GM12864 (cell line): ENCODE measurements at places on chromosomes 7 and 10.

DNA sequence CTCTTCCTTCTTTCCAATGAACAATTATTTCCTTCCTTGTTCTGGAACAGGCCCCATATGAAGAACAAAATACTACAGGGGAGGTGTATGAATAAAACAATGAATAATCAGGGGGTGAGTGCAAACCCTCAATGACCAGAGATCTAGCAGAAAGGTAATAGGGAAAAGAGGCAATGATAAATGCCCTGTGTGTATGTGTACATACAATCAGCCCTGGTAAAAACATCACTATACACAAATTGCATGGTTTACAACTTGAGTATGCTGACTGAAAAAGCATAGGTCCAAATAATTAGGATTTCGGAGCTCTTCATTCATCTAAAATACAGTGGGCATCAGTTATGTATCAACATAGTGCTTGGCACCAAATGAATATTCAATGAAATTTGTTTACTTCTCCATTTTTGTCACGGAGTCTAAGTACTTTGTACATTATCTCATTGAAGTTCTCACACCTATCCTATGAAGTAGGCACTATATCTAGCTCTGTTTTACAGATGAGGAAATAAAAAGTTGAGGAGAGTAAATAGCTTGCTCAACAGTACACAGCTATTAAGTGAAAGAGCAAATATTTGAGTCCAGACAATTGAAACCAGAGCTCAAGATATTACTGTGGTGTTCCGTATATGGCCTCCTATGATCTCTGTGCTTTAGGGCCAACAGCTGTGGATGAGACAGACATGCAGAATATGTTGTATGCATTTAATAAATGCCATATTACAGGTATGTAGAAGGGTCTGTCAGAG is 1065.4 kb downstream of the SORCS3 start:
- no peak for DNase-seq

GRCh38 chr10:58590152-58590840 is 77.6 kb downstream of the BICC1 start:
- DNase-seq, result no peak

DNA sequence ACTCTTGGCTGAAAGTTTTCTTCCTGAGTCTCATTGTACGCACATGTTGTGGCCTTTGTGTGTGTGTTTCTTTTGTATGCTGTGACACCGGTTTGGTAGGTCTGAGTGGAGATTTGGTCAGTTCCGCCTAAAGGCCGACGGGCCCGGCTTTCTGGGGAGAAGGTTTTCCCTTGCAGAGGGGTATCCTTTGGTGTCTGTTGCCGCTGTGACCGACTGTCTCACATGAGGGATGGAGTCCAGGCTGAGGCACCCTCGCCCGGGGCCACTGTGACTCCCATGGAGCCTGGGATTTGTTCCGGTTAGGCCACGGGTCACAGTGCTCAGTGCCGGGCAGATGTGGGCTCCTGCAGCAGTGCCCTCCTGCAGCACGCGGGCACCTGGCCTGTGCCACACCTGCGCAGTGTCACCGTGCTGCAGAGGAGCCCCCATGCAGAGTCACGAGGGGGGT is 19.4 kb downstream of the INPP5A start:
- DNase-seq, result no peak

- DNase-seq, result no peak
These were observed 1.9 kb downstream of the GRID1 start for GRCh38 chr10:86364491-86365345.

GRCh38 chr7:109893231-109893630 is 1197.7 kb upstream of the LRRN3 start:
- DNase-seq, result no peak

DNA sequence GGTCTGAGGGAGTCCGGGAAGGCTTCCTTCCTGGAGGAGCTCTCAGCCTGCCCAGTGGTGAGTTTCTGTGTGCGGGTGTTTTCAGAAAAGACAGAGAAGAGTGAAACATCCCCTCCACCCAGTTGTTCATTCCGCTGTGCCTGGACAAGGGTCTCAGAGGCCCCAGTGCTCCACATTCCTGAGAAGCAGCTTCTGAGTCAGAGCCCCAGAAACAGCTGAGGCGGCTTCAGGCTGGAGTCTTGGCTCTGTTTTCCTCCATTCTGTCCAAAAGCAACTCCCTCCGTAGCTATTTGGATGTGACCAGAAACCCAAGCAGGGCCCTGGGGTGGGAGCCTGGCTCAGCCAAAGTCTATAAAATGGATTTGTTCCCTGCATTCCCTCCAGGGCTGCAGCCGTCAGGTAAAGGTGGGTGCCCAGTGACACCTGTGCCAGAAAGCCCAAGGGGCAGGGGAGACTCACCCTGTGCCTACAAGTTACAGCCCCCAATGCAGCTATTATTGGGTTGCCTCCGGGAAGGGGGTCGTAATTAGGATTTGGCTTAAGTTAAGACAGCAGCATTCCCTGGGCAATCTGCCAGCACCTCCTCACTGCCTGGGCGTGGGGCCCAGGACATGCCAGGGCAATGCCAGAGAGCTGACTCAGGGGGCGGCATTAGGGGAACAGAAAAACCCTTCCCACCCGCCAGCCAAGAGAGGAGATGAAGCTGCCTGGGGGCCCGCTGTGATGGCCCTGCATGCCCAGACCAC is 13.1 kb upstream of the CAMK2G start:
- DNase-seq, result no peak

GRCh38 chr10:71371750-71372166 is 25.0 kb upstream of the CDH23 start:
- peak; percentile 68 for DNase-seq

GRCh38 chr10:96325719-96326373 is 21.6 kb downstream of the DNTT start:
- peak; percentile 35 for DNase-seq
